ENCODE measurements at places on chromosomes 6 and 20.

DNA sequence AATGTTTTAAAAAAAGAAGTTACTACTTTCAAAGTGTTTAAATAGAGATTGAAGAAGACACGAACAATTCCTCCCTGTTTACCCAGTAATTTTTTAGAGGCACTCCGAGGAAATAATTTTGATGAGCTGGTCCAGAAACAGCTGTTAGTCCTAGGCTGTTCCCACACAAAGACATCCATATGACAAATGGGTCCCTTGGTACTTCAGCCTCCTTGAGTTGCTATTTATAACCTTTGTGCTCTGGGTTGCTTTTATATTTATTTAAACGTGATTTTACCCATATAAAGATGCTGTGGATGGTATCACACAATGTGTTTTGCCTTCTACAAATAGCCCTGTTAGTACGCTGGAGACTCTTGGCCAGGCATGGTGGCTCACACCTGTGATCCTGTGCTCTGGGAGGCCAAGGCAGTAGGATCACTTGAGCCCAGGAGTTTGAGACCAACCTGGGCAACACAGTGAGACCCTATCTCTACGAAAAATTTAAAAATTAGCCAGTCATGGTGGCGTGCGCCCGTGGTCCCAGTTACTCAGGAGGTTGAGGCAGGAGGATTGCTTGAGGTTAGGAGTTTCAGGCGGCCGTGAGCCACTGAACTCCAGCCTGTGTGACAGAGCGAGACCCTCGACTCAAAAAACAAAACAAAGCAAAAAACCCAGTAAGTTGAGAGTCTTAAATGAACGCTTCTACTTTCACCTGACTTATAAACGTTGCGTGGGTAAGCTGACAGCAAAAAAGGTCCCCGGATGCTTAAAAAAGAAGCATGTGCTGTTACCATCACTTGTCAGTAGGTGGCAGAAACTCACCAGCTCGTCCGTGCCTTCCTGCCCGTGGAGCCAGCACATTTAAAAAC lies 56.9 kb upstream of the ARMH2 start:
- DNase-seq: peak; percentile 76

DNA sequence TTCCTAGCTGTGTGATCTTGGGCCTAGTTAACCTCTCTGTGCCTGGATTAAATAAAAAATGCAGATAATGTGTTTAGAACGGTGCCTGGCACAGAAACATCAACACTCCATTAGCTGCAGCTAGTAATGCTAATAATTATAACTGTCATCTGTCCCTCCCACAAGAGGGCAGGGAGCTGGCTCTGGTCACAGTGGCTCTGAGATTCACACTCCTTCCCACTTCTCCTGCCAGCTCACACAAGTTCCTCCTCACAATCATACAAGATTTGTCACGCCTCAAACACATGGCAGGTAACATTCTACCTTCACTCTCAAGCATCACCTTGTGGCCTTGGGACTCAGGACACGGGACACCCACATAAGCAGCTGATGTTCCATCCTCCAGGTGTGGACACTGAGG lies 2.4 kb downstream of the ADA start:
- peak; percentile 53 for DNase-seq

DNA sequence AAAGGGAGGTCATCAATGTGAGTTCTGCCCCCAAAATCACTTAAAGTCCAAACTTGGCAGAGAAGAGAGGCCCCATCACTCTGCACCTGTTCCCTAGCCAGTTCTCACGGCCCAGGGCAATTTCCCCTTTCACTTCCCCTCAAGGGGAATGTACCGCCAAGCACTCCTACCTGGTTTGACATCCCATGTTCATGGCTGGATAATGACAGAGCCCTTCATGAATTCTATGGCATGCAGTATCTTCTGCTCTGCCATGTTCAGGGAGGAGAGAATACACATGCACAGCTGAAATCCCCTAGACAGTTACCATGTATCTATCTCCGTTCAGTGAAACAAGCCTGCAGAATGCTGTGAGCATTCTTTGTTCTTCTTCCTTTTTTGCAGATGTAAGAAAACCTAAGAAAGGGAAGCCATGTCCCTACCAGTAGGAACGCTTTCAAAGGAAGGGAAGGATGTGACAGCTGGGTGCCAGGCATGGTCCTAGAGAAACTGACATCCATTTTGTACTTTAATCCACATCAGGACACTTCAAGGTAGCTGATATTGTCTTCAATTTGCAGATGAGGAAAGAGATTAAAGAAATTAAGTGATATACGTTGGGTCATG lies 79.8 kb upstream of the ARID1B start:
- peak; percentile 14 for DNase-seq

DNA sequence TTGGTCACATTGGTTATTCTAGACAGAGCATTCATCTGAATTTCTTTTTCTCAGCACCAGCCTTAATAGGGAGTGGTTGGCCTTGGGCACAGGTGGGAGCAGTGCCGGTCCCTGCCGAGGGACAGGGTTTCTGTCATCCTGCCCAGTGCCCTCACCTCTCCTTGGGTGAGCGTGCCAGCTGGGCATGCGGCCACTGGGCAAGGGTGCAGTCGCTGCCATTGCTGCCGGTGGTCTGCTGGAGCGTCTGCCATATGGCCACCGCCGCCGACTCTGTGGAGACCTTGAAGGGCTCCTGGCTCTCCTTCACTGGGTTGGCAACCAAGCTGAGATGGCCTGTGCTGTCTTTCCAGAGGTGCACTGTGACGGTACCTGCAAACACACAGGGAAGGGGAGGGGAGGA lies 16.4 kb upstream of the UQCC2 start:
- no peak for DNase-seq

DNA sequence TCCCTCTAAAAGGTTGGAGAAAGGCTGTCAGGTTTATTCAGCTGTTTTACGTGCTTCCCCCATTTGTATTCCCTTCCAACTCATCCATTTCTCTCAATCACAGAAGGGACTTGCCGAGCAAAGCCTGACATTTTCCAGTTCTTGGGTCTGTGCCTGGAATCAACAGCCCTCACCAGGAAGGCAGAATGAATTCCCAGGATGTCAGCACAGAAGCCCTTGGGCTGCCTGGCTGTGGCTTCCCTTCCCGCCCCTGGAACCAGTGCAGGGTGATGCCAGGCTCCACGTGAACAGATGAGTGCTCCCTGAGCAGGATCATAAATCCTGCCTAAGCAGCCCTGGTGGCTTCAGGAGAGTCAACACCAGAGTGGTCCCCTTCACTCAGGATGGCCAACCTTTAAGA lies 86.1 kb upstream of the CD83 start:
- DNase-seq: no peak

DNA sequence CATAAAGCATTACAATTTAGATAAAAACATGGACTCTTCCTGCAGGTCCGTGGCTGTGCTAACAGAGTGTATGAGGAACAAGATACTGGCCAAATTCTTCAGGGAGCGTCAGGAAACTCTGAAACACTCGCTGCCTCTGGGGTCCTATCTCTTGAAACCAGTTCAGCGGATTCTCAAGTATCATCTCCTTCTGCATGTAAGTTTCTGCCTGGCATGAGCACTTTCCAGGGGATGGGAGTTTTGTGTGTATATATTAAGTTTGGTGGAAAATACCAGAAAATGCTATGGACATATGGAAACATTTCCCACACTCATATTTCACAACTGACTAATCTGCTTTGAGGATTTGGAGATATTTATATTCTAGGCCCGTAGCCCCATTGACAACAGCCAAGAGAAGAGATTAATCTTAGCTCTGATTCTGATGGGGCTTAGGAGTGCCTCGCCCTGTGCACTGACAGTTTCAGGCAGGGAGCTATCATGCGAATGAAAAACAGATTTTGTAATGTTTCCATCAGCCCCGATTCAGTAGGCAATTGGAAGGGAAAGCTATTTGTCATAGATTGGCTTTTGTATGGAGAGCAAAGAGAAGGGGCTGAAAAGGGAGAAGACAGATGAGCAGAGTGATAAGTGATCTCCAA lies 64.7 kb upstream of the MTHFD1L start:
- DNase-seq: no peak

DNA sequence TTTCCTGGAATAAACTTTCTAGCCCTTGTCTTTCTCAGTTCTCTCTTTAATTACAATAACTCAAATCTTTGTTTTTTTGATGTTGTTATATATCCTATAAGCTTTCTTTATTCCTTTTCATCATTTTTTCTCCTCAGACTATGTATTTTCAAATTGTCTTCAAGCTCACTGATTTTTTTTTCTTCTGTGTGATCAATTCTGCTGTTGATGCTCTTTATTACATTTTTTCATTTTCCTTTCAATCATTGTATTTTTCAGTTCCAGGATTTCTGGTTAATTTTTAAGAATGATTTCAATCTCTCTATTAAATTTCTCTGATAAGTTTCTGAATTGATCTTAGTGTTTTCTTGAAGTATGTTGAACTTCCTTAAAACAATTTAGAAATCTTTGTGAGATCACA lies 209.7 kb downstream of the TBC1D32 start:
- DNase-seq: no peak

- no peak for DNase-seq
Observed at GRCh38 chr6:135530113-135530512, 32.6 kb upstream of the AHI1 start.

DNA sequence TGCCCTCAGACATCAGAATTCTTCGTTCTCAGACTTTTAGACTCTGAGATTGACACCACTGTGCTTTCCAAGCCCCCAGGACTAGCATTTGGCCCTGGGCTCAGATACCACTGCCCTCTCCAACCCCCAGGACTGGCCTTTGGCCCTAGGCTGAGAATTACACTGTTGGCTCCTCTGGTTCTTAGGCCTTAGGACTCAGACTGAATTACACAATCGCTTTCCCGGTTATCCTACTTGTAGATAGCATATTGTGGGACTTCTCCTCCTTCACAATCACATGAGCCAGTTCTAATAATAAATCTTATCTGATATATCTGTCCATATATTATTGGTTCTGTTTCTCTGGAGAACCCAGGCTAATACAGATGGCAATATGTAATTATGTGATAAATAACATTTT lies 1725.5 kb downstream of the GRIK2 start:
- DNase-seq: no peak

- DNase-seq: no peak
Observed at GRCh38 chr6:435441-436307, 44.1 kb downstream of the IRF4 start.

GRCh38 chr6:17349427-17349826 lies 44.0 kb upstream of the CAP2 start:
- no peak for DNase-seq

- peak; percentile 60 for DNase-seq
Observed at GRCh38 chr6:136723780-136724179, 68.5 kb downstream of the MAP3K5 start.

- peak; percentile 36 for DNase-seq
Observed at GRCh38 chr20:40491009-40491590, 197.9 kb downstream of the MAFB start.

Data from inflammatory macrophage treated with lipopolysaccharide for 4 hours (primary cell).